Uterus (tissue), 4 donors: ENCODE measurements at places on chromosomes 7 and 10. TPM values are rescaled to one million over a fixed set of nuclear protein-coding genes. Genes with fewer than 3 reads are reported as not detected.

GRCh38 chr10:30990351-30990750, 41.3 kb downstream of the ZNF438 start:
- no peaks in the 10 kb centered on the region for H3K36me3 ChIP-seq
- no peaks in the 10 kb centered on the region for H3K4me1 ChIP-seq
- H3K4me3 ChIP-seq: no peak overlapping the region

Gene IFIT5
- total RNA-seq: 38.2 TPM

GRCh38 chr7:155874411-155874810, 62.1 kb upstream of the SHH start:
- no peaks in the 10 kb centered on the region for H3K36me3 ChIP-seq
- no peak overlapping the region for H3K27ac ChIP-seq
- H3K4me3 ChIP-seq: no peak overlapping the region

Gene RADIL
- 8.3 TPM for total RNA-seq

DNA sequence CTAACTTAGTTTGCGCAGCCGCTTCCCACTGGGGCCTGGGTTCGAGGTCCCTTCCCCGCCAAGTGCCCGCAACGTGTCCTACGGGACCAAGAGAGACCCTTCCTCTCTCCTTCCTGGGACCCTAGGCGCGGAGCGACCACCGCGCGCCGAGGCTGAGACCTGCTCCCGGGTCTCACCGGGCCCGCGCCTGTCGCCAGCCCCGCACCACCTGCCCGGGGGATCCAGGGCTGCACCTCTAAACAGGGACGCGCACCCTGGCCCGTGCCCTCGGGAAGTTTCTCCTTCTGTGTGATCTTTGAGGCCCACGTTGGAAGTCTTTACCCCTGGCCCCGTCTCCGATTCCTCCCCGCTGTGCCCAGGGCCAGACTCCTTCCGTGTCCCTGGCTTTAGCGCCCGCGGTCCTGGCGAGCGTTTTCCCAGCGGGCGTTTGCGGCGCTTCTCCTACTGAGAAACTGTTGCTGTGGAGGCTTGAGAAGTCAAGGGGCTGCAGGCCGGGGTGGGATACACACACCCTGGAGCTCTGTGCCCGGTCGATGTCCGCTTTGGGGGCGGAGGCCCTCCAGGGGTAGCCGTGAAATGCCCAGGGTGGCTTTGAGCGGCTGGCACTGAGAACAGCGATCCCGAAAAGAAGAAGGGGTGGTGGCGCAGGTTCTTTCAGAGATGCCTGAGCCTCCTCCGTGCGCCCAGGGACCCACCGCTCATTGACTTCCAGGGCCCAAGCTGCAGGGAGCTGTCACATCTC, 575 bp downstream of the PLPP4 start:
- peak overlapping the region; percentile 38 for H3K4me3 ChIP-seq
- no peak for DNase-seq

- H3K27ac ChIP-seq: no peak overlapping the region
- H3K36me3 ChIP-seq: no peaks in the 10 kb centered on the region
- H3K4me3 ChIP-seq: no peak overlapping the region
- peak; percentile 22 for DNase-seq
- H3K27me3 ChIP-seq: no peaks in the 10 kb centered on the region
- peaks cover 12% of the 10 kb centered on the region for H3K4me1 ChIP-seq
These were observed 2.3 kb upstream of the CTTNBP2 start for GRCh38 chr7:117875566-117875965.

Gene CALCR
- total RNA-seq: not detected

Gene SH2B2
- total RNA-seq: not detected

DNA sequence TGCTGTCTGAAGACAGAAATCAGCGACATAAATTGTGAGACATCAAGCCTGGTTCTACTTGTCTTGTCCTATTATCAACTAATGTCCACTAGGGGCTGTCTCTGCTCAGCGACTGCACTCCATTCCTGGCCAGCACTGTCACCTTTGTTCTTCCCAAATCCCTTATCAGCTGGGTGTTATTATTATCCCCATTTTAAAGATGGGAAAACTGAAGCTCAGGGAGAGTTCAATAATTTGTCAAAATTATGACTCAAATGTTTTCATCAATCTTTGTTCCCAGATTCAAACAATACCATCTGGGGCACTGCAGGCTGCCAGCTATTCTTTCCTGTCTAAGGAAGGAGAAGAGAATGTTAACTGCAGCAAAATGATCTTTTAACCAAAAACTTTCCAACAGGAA, 431.6 kb upstream of the NFE2L3 start:
- no peak overlapping the region for H3K27ac ChIP-seq
- no peaks in the 10 kb centered on the region for H3K27me3 ChIP-seq
- no peak overlapping the region for H3K4me3 ChIP-seq
- no peaks in the 10 kb centered on the region for H3K4me1 ChIP-seq
- no peak for DNase-seq

Gene IQUB
- not detected for total RNA-seq

GRCh38 chr7:135409845-135410542, 99.9 kb downstream of the CNOT4 start:
- H3K4me3 ChIP-seq: no peak overlapping the region
- H3K27me3 ChIP-seq: no peaks in the 10 kb centered on the region
- H3K27ac ChIP-seq: no peak overlapping the region
- no peak for DNase-seq

Gene EPHB6
- 21.2 TPM for total RNA-seq

Gene C1QL3
- total RNA-seq: not detected

Gene PLEKHA1
- total RNA-seq: 9.2 TPM

Gene SOSTDC1
- 14.2 TPM for total RNA-seq

DNA sequence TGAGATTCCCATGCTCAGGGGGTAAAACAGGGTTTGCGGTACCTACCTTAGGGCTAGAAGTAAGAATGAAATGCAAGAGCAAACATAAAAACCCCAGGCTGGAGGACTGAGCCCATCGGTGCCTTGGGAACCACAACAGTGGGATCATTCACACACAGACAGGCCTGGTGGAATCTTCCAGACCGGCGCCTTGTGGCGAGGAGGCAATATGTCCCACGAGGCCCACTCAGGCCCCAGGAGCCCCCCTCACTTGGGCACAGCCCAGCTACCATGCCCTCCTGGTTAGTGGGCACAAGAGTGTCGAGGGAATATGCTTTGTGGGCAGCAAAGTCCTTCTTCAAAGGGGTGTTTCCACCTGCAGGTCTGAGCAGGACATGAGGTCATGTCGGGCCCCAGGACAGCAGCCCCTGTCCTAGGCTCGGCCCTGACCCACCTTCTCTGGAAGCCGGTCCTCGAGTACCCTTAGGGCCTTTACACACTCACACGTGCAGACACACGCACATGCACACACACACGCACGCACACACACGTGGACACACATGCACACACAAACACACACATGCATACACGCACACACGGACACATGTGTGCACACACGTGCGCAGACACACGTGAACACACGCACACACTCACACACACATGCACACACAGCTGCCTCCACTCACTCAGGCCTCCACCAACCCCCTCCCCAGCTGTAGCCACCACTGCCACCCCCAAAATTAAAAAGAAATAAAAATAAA, 51.5 kb upstream of the MYL10 start:
- H3K4me1 ChIP-seq: no peaks in the 10 kb centered on the region
- no peaks in the 10 kb centered on the region for H3K36me3 ChIP-seq
- no peak overlapping the region for H3K4me3 ChIP-seq
- no peaks in the 10 kb centered on the region for H3K27me3 ChIP-seq

GRCh38 chr7:121307021-121307574, 21.7 kb upstream of the WNT16 start:
- H3K4me3 ChIP-seq: no peak overlapping the region
- H3K27me3 ChIP-seq: no peaks in the 10 kb centered on the region
- H3K27ac ChIP-seq: no peak overlapping the region
- no peaks in the 10 kb centered on the region for H3K36me3 ChIP-seq
- DNase-seq: no peak

Gene OPN4
- total RNA-seq: not detected

Gene MNX1
- total RNA-seq: not detected

- H3K27ac ChIP-seq: no peak overlapping the region
- H3K4me1 ChIP-seq: no peaks in the 10 kb centered on the region
- no peak overlapping the region for H3K4me3 ChIP-seq
- no peak for DNase-seq
These were observed 21.2 kb upstream of the MYO3A start for GRCh38 chr10:25912866-25913265.

DNA sequence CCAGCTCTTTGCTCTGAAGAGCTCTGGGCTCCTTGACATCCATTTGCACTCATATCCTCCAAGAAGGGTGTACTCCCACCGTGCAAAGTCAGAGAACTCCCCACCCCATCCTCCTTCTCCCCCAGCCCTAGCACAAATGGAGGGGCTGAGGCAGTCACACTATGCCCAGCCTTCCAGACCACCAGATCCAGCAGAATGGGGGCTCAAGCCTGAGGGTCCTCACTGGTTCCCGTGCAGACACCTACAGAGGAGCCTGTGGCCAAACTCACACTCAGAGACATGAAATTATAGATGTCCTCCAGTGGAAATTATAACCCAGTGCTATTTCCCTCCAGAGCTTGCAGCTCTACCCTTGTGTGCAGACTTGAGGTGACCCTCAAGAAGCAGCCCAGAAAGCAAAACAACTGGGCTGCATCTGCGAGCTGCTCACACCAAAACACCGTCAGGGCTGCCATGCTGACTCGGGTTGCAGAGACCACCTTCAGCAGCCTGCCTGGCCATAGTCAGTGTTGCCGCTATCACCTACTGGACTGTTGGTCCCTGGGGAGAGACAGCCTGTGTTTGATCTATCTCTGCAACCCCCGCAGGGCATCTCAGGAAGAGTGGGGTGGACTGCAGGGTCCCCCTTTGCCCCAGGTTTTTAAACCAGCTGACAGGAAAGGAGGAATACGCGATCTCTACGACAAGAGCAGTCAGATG, 7.4 kb downstream of the ZNF488 start:
- H3K27ac ChIP-seq: no peak overlapping the region
- no peaks in the 10 kb centered on the region for H3K27me3 ChIP-seq
- H3K4me1 ChIP-seq: no peaks in the 10 kb centered on the region
- no peak for DNase-seq
- H3K4me3 ChIP-seq: no peak overlapping the region

- H3K27me3 ChIP-seq: no peaks in the 10 kb centered on the region
- no peaks in the 10 kb centered on the region for H3K36me3 ChIP-seq
- no peaks in the 10 kb centered on the region for H3K4me1 ChIP-seq
- no peak for DNase-seq
- no peak overlapping the region for H3K27ac ChIP-seq
These were observed 296.8 kb downstream of the PCLO start for GRCh38 chr7:82865856-82866255.

Gene FGFBP3
- not detected for total RNA-seq

DNA sequence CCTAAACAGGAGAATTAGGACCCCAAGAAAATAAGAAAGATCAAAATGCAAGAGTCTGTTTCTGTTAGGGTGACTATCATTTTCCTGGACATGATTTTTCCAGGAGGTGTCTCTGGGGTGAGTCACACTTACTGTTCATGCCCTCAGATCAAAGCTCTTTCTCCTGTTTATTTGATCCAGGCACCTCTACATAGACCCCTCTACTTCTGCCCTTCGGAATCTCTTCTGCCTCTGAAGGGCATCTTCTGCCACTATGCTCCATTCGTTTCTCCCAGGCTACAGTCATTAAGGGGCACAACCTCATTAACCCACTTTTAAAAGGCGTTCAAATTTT, 1328.0 kb downstream of the GATA3 start:
- H3K27ac ChIP-seq: no peak overlapping the region

DNA sequence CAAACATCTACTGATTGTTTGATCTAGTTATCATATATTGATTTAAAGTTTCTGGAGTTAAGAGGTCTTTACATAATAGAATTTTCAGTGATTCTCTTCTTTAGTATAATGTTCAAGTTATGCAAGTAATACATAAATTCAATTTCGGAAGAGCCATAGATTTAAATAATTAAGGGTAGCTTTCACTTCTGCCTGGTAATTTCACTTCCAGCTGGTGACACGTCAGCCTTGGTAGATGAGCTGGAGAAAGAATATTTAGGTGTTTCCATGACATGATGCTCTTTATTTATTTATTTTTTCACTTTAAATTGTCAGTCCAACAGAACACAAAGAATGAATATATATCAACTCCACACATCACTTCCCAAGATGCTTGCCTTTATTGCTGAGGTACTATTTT, 5.2 kb upstream of the OTUD1 start:
- no peak overlapping the region for H3K4me3 ChIP-seq
- H3K27ac ChIP-seq: no peak overlapping the region
- H3K36me3 ChIP-seq: no peaks in the 10 kb centered on the region
- H3K27me3 ChIP-seq: no peaks in the 10 kb centered on the region
- no peak for DNase-seq

DNA sequence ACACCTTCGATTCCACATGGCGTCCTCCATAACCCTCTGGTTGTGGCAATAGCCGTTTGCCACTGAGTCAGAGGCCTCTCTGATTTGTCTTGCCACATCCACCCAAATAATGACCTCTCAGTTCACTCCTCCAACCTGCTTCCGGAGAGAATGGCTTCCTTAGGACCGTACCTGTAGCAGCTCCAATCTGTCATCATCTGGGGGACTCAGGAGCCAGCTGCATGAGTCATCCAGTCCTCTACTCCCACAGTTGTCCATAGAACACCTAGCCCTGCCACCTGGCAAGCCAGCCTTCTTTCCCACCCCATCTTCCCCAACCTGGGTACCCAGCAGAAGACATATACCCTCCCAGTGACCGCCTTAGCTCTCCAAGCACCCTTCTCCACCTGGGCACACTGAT, 64.4 kb upstream of the MXI1 start:
- no peaks in the 10 kb centered on the region for H3K36me3 ChIP-seq
- no peaks in the 10 kb centered on the region for H3K27me3 ChIP-seq
- no peaks in the 10 kb centered on the region for H3K4me1 ChIP-seq
- H3K27ac ChIP-seq: no peak overlapping the region
- no peak for DNase-seq

GRCh38 chr7:135678612-135679575, 16.6 kb downstream of the STMP1 start:
- no peak overlapping the region for H3K27ac ChIP-seq
- no peak overlapping the region for H3K4me3 ChIP-seq
- DNase-seq: no peak
- H3K36me3 ChIP-seq: no peaks in the 10 kb centered on the region
- H3K27me3 ChIP-seq: no peaks in the 10 kb centered on the region

Gene OLAH
- not detected for total RNA-seq

GRCh38 chr10:26361971-26362370, 76.2 kb upstream of the APBB1IP start:
- H3K27ac ChIP-seq: no peak overlapping the region
- no peak for DNase-seq
- no peaks in the 10 kb centered on the region for H3K36me3 ChIP-seq

Gene SHH
- not detected for total RNA-seq

Gene SPDYE9
- total RNA-seq: not detected

Gene SAMD9L
- 30.0 TPM for total RNA-seq

Gene NRCAM
- 30.3 TPM for total RNA-seq

Gene GNAT3
- not detected for total RNA-seq

Gene MYO3A
- total RNA-seq: not detected

DNA sequence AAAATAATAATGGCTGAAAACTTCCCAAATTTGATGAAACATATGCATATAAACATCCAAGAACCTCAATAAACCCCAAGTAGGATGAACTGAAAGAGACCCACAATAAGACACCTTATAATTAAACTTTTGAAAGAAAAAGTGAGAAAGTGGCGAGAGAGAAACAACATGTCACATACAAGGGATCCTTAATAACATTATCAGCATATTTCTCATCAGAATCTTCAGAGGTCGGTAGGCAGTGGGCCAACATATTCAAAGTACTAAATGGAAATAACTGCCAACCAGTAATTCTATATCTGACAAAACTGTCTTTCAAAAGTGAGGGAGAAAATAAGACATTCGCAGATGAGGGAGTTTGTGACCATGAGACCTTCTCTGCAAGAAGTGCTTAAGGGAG, 16.6 kb upstream of the CCDC6 start:
- no peak for DNase-seq
- no peak overlapping the region for H3K27ac ChIP-seq
- no peaks in the 10 kb centered on the region for H3K36me3 ChIP-seq
- no peak overlapping the region for H3K4me3 ChIP-seq
